ENCODE measurements at places on chromosomes 7 and 10.

- peak; percentile 88 for DNase-seq
Observed at GRCh38 chr7:2820508-2820934, 23.6 kb downstream of the GNA12 start.

DNA sequence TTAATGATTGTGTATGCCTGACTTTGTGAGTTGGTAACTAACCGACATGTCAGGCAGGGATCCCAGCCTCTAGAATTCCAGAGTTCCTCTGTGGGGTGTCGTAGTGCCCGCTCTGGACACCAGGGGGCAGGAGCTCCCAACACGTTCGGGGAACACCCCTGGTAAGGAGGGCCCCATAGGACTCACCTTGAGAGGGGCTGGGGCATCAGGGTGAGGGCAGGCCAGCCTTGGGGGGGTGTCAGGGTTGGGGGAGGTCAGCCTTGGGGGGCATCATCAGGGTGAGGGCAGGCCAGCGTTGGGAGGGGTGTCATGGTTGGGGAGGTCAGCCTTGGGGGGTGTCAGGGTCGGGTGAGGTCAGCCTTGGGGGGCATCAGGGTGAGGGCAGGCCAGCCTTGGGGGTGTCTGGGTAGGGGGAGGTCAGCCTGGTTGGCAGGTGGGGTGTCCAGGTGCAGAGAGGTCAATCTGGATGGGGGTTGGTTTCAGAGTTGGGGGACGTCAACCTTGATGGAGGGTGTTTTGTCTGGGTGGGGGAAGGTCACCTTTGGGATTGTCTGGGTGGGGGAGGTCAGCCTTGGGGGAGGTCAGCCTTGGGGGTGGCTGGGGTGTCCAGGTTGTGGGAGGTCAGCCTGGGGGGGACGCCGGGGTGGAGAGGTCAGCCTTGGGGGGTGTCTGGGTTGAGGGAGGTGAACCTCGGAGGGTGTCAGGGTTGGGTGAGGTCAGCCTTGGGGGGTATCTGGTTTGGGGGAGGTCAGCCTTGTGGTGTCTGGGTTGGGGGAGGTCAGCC, 45.6 kb upstream of the SUN1 start:
- DNase-seq, result peak; percentile 13

- no peak for DNase-seq
Observed at GRCh38 chr10:69458430-69459100, 7.3 kb downstream of the TSPAN15 start.

DNA sequence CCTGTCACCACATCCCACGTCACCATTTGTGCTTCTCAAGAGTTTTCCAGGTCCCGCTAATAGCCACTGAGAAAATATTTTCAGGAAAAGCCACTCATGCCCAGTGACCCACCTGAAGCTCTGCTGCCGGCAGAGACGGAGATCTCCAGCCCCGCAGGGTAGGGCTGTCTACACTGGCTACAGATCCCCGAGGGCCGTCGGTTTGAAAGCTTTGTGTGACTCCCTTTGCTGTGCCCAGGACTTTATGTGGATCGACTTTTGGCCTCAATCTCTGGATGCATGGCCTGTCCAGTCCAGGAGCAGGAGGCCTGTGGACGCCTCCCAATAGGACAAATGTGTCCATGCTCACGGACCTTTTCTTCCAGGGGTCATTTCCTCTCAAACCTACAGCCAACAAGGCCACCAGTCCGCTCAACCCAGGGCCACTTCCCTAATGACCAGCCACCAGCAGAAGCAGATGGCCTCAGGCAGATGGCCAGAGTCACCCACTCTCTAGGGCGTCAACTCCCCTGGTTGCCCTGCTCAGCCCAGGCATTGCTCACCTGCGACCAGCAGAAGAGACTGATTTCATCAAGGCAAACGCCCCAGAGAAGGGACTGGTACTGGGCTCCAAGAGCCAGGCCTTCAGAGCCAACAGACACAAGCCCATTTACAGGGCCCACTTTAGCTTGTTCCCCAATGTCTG, 76.4 kb downstream of the OAT start:
- no peak for DNase-seq

DNA sequence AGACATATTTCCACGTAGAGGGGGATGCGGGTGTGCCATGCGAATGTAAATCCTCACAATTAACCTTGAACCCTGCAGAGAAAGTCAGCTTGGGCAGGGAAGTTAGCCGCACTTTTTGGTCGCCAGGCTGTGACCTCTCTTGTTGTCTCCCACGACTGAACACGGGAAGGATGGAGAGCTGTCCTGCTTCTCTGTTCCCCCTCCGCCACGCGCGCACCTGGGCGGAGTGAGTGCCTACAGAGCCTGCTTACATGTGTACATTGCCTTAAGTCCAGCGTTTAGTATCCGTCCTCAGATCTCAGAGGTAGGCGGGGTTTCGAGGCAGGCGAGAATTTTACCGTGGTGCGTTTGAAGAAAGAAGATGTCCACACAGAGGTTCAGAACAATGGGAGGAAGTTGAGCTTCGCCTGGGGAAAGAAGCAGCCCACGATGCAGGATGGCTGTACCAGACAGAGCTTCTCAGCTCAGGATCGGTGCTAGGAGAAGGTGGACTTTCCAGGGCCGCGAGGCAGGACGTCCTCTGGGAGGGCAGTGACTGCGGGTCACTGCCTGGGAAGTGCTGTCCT, 482 bp upstream of the ERCC6 start:
- DNase-seq, result no peak

GRCh38 chr10:59995862-59996261, 89.5 kb upstream of the CCDC6 start:
- no peak for DNase-seq

GRCh38 chr10:100887761-100888296, 24.9 kb upstream of the SLF2 start:
- no peak for DNase-seq

- DNase-seq, result no peak
Observed at GRCh38 chr10:129849452-129849750, 114.7 kb downstream of the EBF3 start.

GRCh38 chr7:44087911-44088838, 5.8 kb upstream of the POLM start:
- DNase-seq, result peak; percentile 72

DNA sequence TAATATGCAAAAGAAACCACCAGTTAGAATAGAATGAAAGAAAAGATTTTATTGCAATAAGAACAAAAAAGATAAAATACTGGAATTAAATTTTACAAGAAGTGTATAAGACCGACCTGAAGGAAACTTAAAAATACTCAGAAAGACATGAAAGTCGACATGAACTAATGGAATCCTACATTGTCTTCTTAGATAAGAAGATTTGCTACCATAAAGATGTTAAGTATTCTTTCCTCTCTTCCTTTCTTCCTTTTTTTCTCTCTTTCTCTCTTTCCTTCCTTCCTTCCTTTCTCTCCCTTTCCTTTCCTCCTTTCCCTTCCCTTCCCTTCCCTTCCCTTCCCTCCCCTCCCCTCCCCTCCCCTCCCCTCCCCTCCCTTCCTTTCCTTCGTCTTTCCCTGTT, 6.5 kb downstream of the TAS2R60 start:
- DNase-seq, result no peak
